ENCODE measurements at places on chromosomes 13 and 19. TPM values are rescaled to one million over a fixed set of nuclear protein-coding genes. Genes with fewer than 3 reads are reported as not detected.

Gene SELENOV
- not detected for total RNA-seq

Gene SIGLEC7
- total RNA-seq, result 0.92 TPM

GRCh38 chr13:90154311-90154960 is 1193.1 kb upstream of the MIR17HG start:
- H3K27me3 ChIP-seq, result no peaks in the 10 kb centered on the region
- no peak overlapping the region for H3K27ac ChIP-seq
- H3K36me3 ChIP-seq, result no peaks in the 10 kb centered on the region
- H3K4me3 ChIP-seq, result no peak overlapping the region
- DNase-seq, result no peak

GRCh38 chr13:70662231-70662940 is 554.1 kb upstream of the KLHL1 start:
- H3K4me1 ChIP-seq, result no peaks in the 10 kb centered on the region
- no peak for DNase-seq
- no peak overlapping the region for H3K27ac ChIP-seq
- no peak overlapping the region for H3K4me3 ChIP-seq
- H3K27me3 ChIP-seq, result no peaks in the 10 kb centered on the region

DNA sequence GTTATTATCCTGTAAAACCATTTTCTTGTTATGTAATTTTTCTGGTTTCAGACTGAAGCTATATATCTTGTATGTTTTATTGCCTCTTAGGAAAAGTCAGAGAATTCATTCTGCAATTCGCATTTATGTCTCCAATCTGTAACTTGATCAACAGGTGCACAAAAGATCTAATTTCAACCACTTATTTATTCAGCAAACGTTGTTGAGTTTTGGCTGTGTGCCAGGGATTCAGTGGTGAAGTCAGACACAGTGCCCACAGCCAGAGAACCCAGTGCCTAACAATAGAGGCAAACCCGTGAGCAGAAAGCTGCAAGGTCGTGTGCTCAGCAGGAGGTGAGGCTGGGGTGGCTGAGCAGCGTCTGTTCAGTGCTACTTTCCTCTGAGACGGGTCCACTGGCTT is 119.5 kb upstream of the MCF2L start:
- peaks cover 15% of the 10 kb centered on the region for H3K36me3 ChIP-seq
- H3K4me1 ChIP-seq, result no peaks in the 10 kb centered on the region

- no peak overlapping the region for H3K27ac ChIP-seq
- no peaks in the 10 kb centered on the region for H3K27me3 ChIP-seq
- no peak for DNase-seq
- H3K4me1 ChIP-seq, result no peaks in the 10 kb centered on the region
- no peak overlapping the region for H3K4me3 ChIP-seq
Measured at GRCh38 chr13:29411481-29411880, 184.0 kb downstream of the SLC7A1 start.

Data from esophagus muscularis mucosa (tissue), 4 donors.